ENCODE measurements at places on chromosomes 7 and 10. TPM values are rescaled to one million over a fixed set of nuclear protein-coding genes. Genes with fewer than 3 reads are reported as not detected.

DNA sequence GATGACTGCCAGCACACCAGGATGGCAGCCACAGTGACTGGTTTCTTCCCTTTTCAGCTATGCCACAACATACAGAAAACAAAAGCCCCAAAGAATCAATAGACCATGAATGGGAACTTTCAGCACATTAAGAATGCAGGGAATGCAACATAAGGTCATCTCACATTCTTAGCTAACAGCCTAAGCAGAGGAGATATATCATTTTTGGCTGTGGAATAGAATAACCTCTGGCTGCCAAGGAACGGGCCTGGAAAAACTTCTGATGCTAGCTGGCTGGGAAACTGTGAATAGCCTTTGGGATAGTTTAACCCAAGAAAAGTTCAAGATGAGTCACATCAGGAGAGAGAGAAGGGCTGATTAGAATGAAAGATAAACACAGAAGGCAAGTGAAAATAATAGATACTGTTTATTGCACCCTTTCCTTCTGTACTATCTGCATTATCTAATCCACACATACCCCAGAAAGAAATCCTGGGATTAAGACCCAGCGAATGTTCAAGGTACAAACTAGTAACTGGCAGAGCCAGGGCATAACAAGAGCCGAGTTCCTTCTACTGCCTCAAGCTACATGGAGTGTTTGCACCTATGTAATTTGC, 169.2 kb downstream of the SEMA3A start:
- DNase-seq, result no peak

The MMP21 gene
- total RNA-seq, result not detected

The PRLHR gene
- total RNA-seq, result not detected

The WAPL gene
- 26.6 TPM for total RNA-seq

- DNase-seq, result no peak
These were observed 66.2 kb upstream of the NANOS1 start for GRCh38 chr10:118963341-118963740.

The MEPCE gene
- 24.7 TPM for total RNA-seq

The COMTD1 gene
- total RNA-seq, result 87.8 TPM

- no peak for DNase-seq
These were observed 24.7 kb upstream of the ANKRD1 start for GRCh38 chr10:90945491-90946070.

DNA sequence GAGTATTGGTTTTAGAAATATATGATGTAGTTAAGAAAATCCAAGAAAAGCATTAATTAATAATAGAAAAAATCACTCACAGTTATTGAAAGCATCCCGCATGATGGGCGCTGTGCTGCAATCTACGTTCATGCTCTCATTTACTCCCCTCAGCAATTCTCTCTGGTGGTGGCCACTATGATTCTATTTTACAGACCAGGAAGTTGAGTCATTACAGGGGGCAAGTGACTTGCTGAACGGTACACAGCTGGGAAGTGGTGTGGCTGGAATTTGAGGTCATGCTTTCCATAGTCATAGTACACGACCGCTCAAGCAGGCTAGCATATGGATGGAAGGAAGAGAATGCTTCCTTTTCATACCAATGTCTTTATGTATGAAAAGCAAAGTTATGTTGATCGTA, 117.4 kb downstream of the TES start:
- DNase-seq, result no peak

GRCh38 chr7:15602236-15602635, 40.4 kb upstream of the AGMO start:
- DNase-seq, result no peak

GRCh38 chr7:80923211-80923612, 4.4 kb upstream of the SEMA3C start:
- no peak for DNase-seq

GRCh38 chr10:35652824-35653223, 10.7 kb upstream of the FZD8 start:
- no peak for DNase-seq

DNA sequence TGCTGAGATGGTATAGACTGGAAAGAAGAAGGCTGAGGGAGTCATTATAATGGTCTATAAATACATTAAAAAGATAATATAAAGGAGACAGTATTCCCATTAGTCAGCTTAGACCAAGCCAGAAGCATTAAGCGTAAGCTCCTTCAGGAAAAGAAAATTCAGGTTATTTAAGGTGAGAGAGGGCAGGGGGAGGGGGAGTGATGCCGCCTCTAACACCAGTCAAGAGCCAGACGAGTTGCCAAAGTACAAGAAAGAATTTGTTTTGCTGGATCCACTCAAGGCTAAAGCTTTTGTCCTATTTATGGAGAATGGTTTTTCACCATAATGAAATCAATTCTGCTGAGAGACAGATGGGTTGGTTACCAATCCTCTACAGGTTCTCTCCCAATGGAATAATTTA, 99.3 kb downstream of the CFAP58 start:
- no peak for DNase-seq

The PIP gene
- total RNA-seq, result not detected

DNA sequence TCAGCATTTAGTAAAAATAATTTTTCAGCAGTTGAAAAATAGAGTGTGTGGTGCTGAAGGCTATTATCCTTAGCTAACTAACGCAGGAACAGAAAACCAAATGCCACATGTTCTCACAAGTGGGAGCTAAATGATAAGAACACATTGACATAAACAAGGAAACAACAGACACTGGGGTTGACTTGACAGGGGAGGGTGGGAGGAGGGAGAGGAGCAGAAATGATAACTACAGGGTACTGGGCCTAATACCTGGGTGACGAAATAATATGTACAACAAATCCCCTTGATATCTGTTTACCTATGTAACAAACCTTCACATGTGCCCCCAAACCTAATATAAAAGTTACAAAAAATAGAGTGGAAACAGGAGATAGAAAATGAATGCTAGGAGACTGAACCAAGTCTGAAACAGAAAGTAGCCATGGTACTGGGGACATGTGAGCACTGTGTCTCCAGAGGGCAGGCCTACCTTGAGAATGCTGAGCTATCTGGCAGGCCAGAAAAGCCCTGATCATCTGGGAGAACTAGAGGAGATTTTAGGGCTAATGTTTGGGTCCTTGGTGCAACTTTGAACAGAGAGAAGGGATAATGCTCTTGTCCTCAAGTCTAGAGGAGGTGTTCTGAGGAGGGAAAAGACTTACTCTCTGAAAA, 4.7 kb upstream of the EFCAB10 start:
- no peak for DNase-seq

GRCh38 chr7:43449577-43449976, 133.3 kb upstream of the STK17A start:
- DNase-seq, result no peak

DNA sequence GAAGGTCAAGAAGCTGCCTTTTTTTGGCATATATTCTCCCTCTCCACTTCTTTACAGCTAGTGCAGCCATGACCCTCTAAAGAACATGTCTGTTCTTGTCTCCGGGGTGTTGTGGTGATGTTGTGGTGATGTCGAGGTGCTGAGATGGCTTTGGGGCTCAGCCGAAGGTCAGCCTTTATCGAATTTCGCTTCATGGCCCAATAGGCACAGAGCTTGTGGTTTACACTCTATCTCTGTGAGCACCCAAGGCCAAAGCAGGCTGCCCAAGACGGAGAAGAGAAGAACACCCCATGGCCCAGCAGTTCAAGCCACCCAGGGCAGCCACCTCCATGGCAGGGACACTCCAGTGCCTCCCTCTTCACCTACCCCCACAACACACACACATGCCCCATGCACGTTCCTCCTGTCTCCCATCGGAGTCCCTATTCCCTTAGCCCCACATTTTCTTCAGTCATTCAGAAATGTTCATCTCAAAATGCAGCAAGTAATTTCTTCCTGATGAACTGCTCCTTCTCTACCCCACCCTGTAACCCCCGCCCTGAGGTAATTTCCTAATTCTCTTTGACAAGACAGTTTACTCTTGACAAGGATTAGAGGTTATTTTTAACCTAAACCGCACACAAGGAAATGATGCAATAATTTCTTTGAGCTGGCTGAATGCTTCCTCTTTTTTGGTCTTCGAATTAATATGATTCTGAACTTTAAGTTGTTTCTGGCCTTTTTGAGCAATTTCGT, 18.6 kb upstream of the ADRB1 start:
- DNase-seq, result no peak

The ANKRD7 gene
- 0.57 TPM for total RNA-seq

DNA sequence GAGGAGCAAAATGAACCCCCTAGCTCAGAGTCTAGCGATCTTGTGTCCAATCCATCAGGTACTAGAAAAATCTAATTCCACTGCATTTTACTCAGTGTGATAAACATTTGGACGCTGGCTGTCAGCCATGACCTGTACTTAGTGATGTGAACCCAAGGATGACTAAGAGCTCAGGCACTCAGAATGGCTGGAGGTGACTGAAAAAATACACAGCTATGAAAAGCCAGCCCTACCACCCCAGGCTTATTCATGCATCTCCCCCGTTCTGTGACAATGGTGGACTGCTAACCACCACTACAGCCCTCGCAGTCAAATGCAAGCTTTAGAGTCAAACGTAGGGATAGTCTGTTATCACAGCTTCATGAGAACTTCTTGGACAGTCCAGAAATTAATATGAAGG, 14.9 kb downstream of the AFAP1L2 start:
- no peak for DNase-seq

DNA sequence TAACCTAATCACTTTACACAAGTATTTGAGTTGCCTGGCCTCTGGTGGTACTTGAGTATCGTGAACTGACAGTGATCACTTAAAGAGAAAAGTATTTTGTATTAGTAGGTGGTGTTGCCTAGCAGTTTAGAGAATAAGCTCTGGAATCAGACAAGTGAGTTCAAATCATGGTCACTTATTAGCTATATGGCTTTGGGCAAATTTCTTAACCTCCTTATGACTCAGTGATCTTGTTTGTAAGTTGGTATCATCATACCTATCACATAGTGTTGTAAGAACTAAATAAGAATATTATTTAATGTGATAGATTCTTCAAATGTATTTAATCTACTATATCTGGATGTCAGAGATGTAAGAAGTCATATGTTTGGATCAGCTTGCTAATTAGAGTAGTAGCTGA, 163.8 kb downstream of the RNF133 start:
- DNase-seq, result no peak

- DNase-seq, result no peak
These were observed 52.7 kb downstream of the SRPK2 start for GRCh38 chr7:105336009-105336408.

DNA sequence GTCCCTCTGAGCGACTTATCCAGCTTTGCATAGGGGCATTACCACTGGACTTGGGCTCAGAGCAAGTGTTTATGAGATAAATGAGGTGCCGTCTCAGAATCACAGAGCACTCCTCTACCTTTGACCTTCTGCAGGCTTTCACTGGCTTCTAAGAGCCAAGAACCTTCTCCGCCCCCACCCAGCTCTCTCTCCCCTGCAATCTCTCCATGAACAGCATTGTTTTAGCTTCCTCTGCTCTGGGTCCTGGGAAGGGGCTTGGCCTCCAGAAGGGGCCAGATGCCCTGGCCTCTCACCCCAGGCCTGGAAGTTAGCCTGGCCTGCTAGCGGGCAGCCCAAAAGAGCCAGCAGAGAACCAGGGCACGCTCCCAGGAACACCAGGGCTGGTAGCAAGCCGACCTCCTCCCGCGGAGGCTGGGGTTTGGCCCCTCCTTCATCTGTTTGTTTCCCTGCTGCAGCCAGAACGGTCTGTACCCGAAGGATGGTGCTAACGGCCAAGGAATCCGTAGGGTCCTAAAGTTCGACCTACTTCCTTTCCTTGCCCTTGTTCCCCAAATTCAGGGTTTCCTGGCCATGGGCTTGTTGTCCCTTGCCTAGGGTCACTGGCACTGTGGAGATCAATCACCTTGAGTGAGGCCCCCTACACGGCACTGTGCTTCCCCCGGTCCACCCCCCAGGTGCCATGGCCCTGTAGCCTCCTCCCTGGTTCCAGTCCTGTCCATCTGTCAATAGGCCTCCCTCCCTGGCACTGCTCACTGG, 18.7 kb upstream of the DDIT4 start:
- no peak for DNase-seq

- no peak for DNase-seq
These were observed 42.1 kb upstream of the COL13A1 start for GRCh38 chr10:69759641-69760040.

DNA sequence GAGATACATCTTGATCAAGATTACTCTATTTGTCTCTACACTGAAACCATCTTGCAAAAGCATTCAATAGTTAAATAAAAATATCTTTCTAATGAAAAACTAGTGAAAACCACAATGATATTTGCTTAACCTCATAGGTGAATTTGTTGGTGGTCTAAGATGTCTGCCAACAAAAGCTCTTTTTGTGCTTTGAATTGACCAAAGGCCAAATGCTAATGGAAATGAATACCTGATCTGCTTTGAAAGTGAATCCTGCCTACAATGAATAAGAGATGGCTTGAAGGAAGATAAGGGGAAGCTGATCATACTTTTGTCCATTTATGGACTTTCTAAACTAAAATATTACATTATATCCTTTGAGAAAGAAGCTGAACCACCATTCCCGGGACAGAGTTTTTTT, 228.9 kb upstream of the ETV1 start:
- no peak for DNase-seq

DNA sequence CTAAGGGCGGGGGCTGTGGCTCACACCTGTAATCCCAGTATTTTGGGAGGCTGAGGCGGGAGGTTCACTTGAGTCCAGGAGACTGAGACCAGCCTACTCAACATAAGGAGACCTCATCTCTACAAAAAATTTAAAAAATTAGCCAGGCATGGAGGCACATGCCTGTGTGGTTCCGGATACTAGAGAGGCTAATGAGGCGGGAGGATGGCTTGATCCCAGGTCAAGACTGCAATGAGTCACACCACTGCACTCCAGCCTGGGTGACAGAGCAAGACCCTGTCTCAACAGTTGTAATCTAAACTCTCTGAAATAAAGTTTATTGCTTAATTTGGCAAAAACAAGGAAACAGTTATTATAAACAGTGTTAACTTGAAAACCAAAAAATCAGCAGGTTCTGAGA, 123.3 kb downstream of the USP6NL start:
- no peak for DNase-seq

- DNase-seq, result no peak
These were observed 201.4 kb upstream of the AOAH start for GRCh38 chr7:36925691-36926090.

DNA sequence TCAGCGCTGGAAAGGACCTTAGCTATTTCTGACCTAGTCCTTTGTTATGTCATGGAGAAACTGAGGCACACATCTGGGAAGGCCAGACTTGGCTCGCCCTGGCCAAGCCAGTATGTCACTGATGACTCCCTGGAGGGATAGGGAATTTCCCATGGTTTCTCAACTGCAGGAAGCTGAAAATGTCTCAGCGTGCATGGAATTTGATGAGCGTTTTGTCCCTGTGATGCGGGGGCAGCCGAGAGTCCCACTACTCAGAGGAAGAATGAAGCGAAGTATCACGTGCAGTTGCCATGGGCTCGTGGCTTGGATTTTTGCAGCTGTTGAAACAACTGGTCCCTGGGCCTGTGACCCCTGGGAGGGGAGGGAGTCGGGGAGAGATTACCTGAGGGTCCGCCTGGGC, 44.8 kb downstream of the CLIP2 start:
- DNase-seq, result no peak

- DNase-seq, result no peak
These were observed 30.0 kb downstream of the PAX2 start for GRCh38 chr10:100775386-100775785.

DNA sequence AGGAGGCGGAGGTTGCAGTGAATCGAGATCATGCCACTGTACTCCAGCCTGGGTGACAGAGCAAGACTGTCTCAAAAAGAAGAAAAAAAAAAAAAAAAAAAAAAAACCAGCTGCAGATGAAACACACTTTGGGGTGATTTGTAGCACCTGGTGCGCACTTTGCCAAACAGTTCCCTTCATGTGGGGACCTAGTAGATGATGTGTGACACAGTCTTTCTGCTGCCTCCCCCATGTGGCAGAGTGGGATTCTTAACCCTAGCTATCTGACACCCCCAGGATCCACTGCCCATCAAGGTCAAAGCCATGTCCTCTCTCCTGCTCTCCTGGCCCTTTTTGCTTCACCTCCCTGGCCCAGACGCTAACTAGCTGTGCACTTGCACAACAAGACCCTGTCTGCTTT, 52.1 kb upstream of the PDZD8 start:
- no peak for DNase-seq

Measured in esophagus squamous epithelium (tissue), 5 donors.